ENCODE measurements at places on chromosomes 1 and 21.

- no peak for DNase-seq
Observed at GRCh38 chr1:64074767-64075166, 128.7 kb upstream of the UBE2U start.

GRCh38 chr1:76547916-76548315 lies 319.4 kb upstream of the ST6GALNAC5 start:
- peak; percentile 3 for DNase-seq

GRCh38 chr1:224438989-224439388 lies 4.4 kb upstream of the WDR26 start:
- DNase-seq: no peak

DNA sequence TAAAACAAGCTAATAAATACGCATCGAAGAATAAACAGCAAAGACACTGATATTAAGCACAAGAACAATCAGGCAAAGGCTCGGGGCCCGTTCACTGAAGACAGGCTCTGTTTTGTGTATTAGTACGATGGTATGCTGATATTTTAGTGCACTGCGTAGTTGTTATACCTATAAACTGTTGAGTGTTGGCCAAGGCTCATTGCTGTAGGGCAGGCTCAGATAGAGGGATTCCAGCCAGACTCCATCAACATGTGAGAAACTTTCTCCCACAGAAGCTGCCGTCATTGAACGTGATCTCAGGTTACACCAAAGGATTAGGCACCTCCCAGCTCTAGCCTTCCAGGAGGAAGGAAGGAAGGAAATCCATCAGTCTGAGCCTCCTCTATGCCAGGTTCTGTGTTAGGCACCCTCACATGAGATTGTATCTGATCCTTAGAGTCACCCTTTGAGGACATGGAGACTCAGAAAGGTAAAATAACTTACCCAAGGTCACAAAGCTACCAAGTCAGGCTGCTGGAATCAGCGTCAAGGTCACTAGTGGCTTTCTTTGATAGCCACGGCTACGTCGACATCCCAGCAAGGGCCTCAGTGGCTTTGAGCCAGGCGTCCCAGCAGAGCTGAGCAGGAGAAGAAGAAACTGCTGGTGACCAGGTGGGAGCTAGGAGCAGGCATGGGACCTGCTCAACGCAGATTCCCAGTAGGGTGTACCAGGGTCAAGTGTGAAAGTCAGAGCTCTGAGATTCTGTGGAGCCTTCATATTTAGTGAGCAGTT lies 14.8 kb downstream of the BCAR3 start:
- no peak for DNase-seq

DNA sequence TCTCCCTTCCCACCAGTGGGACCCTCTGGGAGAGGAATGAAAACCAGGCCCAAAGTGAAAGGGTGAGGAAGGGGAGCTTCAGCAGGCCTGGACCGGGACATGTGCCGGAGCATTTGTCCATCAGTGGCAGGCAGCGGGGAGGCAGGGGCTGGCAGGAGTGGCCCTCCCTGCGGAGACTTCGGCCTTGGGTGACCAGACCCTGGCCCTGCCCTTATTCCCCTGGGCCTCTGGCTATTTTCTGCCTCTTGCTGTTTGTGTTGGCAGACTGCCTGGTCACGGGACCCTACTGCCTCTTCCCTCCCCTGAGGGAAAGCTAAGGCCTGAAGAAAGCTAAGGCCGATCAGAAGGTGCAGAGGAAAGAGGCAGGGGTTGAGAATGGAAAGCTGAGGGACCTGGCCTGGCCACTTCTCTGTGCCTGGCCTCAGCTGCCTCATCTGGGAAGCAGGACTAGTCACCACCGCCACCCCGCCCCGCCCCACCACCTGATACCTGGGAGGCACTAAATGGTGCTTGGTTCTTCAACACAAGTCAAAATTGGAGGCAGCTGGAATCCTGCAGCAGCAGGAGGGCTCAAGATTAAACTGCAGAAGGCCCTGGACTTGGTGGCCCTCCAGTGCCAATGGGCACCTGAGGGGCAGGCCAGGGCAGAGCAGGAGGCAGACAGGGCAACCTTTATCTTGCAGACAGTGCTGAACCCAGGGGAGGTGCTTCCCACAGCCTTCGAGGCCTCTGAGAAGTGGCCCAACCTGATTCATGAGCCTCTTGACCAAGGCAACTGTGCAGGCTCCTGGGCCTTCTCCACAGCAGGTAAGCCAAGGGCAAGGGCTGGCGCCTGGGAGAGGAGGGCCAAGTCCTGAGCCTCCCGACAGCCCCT lies 7.9 kb downstream of the TINAGL1 start:
- DNase-seq: peak; percentile 14

DNA sequence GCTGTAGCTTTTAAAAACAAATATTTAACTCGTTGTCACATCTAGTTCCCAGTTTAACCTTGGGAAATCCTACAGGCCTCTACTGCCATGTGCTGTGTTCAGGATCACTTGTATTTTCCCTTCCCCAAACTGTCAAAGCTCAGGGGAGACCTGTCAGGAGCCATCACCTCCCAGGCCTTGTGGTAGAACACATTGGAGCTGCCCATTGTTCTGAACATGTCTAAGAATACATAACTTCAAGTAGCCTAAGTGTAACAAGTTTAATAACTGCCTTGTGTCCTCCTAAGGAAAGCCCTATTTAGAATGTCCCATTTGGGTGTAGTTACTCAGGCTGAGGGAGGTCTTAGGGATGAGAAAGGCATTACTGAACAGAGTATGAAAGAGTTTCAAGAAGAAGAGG lies 28.6 kb upstream of the PIGC start:
- DNase-seq: no peak

- no peak for DNase-seq
Observed at GRCh38 chr1:87478231-87478630, 149.6 kb downstream of the LMO4 start.

DNA sequence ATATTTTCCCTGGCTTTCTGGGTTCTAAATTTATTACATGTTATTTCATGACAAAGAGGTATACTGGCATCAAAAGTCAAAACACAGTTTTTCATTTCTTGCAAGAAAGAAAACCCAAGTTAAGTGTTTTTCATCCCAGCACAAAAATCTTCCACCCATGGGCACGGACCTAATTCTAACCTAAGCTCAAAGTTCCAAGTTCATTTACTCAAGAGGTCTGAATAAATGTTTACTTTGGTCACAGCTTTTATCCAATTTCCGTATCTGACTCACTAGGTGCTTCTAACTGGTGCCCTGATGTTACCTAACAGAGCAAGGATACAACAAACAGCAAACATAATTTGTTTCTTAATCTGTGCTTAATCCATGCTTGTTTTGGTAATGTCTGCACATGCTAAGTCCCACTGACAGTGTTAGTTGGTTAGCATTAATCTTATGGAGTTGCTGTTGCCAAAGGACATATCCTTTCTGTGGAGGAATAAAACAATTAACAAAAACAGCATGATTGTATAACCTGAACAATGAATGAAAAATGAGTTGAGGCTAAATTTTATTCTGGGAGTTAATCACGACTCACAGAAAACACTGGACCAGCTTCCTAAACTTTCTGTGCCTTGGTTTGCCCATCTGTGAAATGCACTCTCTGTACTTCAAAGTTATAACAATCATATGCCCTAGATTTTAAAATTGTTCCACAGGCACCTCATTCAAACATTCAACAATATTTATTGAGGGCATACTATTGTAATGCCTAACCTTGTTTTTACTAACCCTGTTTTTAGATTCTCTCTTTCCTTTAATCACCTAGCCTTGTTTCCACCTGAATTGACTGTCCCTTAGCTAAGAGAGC lies 4.2 kb upstream of the CHD1L start:
- no peak for DNase-seq

- DNase-seq: no peak
Observed at GRCh38 chr1:22752339-22752738, 41.7 kb downstream of the EPHB2 start.

- DNase-seq: no peak
Observed at GRCh38 chr1:116254776-116255175, 118.3 kb upstream of the ATP1A1 start.

DNA sequence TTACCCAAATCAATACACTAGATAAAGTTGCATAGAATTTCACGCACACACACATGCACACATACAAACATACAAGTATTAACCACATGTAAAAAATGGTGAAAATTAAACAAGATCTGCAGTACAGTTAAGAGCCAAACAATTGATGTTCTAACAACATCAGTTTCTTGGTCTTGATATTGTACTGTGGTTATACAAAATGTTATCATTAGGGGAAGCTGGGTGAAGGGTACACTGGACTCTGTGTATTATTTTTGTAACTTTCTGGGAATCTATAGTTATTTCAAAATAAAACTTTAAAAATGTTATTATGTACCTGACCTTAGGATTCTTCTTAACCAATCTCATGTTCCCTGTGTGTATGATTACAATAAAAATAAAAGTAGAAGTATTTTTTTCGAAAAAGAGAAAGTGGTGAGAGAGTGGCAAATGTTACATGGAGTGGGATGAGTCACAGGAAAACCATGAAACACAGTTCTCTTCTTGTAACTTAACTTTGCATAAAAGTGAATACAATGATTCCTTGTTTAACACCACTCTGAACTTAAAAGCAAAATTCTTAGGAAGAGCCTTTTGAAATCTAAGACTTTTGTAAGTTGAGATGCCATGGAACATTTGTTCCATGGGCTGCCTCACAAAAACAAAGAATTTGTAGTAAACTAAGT lies 101.6 kb upstream of the RUNX1 start:
- DNase-seq: no peak

DNA sequence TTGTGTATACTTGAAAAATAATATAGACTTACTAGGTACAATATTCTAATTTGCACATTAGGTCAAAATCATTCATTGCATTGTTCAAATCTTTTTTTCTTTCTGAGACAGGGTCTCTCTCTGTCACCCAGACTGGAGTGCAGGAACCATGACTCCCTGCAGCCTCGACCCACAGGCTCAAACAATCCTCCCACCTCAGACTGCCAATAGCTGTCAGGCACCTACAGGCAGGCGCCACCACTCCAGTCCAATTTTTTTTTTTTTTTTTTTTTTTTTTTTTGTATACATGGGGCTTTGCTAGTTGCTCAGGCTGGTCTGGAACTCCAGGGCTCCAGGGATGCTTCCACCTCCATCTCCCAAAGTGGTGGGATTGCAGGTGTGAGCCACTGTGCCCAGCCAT lies 656.9 kb downstream of the KCNT2 start:
- DNase-seq: no peak

- DNase-seq: no peak
Observed at GRCh38 chr1:180816132-180816531, 96.6 kb upstream of the KIAA1614 start.

DNA sequence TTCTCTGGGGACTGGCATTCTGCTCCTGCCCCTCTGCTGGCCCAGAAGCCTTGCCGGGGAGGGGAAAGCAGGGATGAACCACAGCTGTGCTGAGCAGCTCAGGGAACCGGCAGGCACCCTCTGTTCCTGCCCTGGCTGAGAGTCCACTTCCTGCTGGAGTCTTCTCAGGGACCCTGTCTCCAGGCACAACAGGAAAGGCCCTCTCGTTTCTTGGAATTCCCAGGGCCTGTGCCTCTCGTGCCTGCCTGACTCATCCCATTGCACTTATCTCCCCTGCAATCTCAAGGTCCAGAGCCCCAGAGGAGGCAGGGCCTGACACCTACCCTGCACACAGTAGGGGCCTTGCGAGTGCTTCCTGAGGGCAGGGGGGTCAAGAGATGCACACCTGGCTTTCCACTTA lies 1.1 kb upstream of the EDN2 start:
- DNase-seq: no peak

DNA sequence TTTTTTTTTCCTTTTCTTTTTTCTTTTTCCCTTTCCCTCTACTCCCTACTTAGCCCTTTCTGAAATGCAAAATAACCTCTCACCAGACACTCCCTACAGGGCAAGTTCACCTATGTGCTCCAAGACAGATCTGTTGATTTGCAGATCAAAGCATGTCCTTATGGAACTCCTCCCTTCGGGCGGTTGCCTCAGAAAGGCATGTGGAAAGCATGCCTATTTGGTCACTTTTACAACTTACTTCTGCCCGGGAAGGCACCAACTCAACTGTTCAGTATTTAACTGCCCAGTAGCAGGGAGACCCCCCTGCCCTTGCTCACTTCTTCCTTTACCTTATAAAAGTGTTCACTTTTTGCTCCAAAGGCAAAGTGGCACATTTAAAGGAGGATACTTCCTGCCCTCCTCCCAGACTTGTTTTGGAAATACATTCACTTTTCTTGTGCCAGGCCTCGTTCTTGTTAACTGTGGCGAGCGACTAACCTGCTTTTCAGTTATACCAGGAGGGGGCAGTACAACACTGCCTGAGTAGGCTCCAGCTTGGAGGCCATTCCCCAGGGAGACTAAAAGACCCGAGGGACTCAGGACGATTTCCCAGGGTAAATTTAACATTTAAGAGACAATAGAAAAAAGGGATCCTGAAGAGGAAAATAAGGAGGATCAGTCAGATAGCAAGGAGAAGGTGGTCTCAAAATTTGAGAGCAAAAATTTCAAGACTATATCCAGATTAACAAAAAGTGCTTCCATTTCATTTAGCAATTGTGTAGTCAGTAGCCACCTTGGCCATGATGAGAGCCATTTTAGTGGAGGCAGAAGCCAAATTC lies 12.3 kb upstream of the SLAMF7 start:
- peak; percentile 49 for DNase-seq

GRCh38 chr1:212470059-212470458 lies 37.3 kb downstream of the NENF start:
- DNase-seq: no peak

GRCh38 chr1:10941891-10942541 lies 70.4 kb upstream of the TARDBP start:
- DNase-seq: peak; percentile 40

GRCh38 chr1:82392946-82393345 lies 592.2 kb downstream of the ADGRL2 start:
- no peak for DNase-seq

DNA sequence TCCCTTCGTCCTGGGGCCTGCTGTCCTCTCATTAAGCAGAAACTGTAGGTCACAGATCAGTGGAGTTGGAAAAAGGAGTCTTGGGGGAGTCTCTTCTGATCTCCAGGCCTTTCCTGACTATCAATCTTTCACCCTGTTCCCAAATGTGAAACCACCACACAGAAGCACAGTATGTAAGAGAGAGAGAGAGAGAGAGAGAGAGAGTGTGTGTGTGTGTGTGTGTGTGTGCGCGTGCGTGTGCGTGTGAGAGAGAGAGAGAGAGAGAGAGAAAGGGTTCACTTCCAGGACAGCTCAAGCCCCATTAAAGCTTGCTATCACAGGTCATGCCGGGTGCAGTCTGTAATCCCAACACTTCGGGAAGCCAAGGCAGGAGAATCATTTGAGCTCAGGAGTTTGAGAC lies 1.5 kb upstream of the TTC24 start:
- DNase-seq: no peak

DNA sequence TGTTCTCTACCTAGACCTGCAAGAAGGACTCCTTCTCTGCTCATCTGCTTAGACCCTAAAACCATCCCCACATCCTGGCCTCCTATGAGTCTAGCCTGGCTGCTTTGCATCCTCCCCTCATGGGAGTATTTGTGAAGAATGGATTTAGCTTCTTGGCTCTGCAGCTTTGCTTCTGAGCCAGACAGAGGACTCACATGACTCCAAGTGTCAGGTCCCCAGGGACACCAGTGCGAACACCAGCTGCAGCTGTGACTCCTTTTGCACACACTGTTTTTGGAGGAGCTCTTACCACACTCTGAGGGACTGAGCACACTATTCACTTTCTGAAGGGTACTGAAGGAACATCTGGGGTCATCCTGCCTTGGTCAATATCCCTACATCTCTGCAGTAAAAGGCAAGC lies 131.8 kb upstream of the SGIP1 start:
- DNase-seq: no peak
